ENCODE measurements at places on chromosomes 2 and 18.

GRCh38 chr2:217614498-217614897 is 388.3 kb downstream of the TNS1 start:
- DNase-seq, result no peak

- no peak for DNase-seq
These were observed 73.8 kb downstream of the RPIA start for GRCh38 chr2:88765154-88765888.

DNA sequence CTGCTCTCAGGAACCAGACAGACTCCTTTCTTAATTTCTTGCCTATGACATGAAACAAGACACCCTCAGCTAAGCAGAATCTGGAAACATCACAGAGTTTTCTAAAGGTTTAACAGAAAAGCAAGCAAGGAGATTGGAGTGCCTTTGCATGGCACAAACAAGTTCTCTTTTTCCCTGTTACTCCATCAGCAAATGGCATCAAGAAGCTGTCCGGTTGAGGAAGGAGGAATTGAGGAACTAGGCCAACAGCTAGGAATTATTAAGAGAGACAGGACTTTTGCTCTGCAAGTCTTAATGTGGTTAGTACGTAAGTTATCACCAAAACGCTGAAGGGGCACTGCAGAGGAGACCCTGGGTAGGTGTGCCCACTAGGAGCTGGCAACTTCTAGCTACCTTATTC is 53.2 kb downstream of the NEB start:
- no peak for DNase-seq

DNA sequence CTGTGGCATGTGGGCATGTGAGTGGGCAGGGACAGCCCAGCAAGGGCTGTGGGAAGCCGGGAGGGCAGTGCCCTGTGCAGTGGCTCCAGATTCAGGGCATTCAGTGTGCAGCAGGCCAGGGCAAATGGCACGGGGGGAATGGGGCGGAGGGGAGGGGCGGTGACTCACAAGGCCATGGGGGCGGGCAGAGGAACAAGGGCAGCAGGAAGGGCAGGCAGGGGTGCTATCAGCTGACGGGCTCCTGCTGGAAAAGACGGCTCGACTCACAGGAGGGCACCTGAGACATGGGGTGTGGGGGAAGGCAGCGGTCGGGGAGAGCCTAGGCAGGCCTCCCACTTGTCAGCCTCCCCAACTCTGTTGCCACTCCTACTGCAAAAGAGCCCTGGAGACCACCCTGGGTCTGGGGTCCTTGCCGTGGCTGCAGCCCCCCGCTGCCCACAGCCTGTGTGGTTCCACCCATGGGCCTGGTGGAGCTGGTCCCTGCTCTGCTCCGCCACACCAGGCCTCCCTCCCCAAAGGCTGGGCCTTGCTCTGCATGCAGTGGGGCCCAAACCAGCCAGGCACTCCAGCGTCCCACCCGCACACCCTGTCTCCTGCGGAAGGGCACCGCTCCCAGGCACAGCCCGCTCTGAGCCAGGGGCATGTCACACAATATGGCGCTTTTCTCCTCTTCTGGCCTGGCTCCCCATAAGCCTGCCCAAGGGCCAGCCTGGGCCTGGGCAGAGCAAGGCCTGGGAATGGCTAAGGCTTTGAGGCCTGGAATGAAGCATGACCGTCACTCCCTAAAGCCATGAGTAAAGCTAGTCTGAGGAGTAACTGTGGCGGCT is 25.9 kb downstream of the HS6ST1 start:
- DNase-seq, result no peak

- DNase-seq, result no peak
These were observed 224.0 kb downstream of the AFF3 start for GRCh38 chr2:99918389-99918788.

GRCh38 chr2:20164734-20165478 is 60.0 kb downstream of the SDC1 start:
- DNase-seq, result no peak

DNA sequence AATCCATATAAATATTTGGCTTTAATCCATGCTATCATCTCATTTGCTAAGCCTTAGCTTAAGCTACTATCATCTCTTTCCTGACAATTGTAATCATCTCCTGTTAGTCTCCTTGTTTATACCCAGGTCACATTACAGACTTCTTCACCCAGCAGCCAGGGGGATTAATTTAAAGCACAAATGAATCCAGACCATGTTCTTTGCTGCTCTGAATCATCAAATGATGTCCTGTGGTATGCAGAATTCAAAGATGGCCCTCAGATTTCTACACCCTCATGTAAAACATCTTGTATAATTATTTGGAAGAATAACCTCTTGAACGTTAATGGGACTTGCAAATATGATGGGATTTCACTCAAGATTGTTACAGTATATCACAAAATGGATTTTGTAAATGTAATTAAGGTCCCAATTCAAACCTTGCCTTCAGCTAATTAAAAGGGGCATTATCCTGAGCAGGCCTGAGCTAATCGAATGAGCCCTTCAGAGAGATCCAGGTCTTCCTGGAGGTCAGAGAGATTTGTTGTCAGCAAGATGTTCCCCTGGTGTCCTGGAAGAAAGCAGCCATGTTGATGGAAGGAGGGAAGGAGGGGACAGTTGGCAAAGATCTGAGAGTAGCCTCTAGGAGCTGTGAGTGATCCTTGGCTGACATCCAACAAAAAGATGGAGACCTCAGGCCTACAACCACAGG is 241.1 kb upstream of the MMADHC start:
- DNase-seq, result no peak

GRCh38 chr2:62116983-62117382 is 78.9 kb upstream of the B3GNT2 start:
- no peak for DNase-seq

Data from uterus (tissue), 4 donors.